ENCODE measurements at places on chromosomes 4 and X. TPM values are rescaled to one million over a fixed set of nuclear protein-coding genes. Genes with fewer than 3 reads are reported as not detected.

- H3K27me3 ChIP-seq = no peaks in the 10 kb centered on the region
- no peak for DNase-seq
- no peaks in the 10 kb centered on the region for H3K4me1 ChIP-seq
- H3K36me3 ChIP-seq = no peaks in the 10 kb centered on the region
- H3K4me3 ChIP-seq = no peak overlapping the region
These were observed 22.2 kb upstream of the GTPBP6 start for GRCh38 chrX:340641-341423.

DNA sequence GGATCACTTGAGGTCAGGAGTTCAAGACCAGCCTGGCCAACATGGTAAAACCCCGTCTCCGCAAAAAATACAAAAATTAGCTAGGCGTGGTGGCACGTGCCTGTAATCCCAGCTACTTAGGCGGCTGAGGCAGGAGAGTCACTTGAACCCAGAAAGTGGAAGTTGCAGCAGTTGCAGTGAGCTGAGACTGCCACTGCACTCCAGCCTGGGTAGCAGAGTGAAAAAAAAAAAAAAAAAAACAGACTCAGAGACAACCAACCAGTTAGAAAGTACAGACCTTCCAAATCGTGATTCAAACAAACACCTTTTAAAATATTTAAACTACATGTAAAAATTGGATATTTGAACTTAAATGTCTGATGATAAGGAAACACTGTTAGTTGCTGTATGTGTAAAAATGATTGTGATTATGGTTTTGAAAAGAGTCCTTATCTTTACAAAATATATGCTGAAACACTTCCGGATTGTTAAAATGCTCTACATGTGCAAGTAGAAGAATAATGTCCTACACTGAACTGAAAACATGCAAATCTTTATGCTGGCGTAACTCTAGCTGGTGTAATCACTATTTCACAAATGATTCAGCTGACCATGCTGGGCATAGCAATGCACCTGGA is 37.8 kb downstream of the SH3KBP1 start:
- no peak for DNase-seq
- H3K4me1 ChIP-seq = peaks cover 23% of the 10 kb centered on the region
- no peaks in the 10 kb centered on the region for H3K27me3 ChIP-seq
- H3K36me3 ChIP-seq = no peaks in the 10 kb centered on the region
- no peak overlapping the region for H3K27ac ChIP-seq
- no peak overlapping the region for H3K4me3 ChIP-seq

DNA sequence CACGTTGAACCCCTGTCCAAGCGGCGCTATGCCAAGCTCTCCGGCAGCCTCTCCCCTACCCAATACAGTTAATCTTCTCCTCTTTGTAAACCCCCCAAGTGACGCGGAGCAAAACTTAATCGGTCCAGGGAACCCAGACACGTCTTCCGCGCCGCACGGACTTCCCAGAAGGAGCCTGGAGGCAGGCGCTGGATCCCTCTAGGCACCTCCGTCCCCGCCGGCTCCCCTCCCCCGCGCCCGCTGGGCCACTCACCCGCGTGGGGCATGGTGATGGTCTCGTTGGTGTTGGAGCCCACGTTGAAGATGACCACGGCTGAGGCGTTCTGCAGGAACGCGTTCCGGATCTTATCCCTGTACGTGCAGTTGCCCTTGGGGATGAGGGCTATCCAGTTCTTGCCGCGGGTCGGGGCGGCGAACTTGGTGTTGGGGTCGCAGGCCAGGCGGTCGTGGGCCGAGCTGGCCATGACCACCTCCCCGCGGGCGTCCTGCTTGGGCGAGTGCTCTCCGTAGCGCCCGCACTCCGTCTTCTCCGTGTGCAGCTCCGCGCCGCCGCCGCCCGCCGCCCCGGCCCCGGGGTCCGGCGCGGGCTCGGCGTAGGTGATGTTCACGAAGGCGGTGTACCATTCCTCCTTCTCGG is 1.1 kb downstream of the RNF150 start:
- no peaks in the 10 kb centered on the region for H3K36me3 ChIP-seq
- no peaks in the 10 kb centered on the region for H3K27me3 ChIP-seq
- DNase-seq = no peak
- no peaks in the 10 kb centered on the region for H3K4me1 ChIP-seq

DNA sequence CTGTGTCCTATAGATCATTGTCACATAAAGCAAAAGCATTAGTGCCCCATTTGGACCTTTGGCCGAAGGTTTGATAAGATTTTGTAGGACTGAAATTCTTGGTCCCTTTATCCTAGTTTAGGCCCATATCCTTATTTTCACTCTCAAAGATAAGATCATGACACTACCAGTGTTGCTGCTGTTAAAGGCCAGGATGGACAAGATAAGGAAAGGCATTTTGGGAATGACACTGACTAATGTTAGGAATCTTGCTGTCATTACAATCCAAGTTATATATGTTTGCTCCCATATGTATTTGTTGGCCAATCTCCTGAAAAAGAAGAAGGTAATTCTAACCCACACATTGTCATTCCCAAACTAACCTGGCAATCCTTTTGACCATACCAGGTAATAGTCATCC is 101.3 kb upstream of the VAMP7 start:
- H3K4me3 ChIP-seq = no peak overlapping the region
- no peak for DNase-seq
- H3K27me3 ChIP-seq = no peaks in the 10 kb centered on the region
- H3K36me3 ChIP-seq = no peaks in the 10 kb centered on the region
- no peaks in the 10 kb centered on the region for H3K4me1 ChIP-seq

Gene IL2RG
- 323 TPM for total RNA-seq

DNA sequence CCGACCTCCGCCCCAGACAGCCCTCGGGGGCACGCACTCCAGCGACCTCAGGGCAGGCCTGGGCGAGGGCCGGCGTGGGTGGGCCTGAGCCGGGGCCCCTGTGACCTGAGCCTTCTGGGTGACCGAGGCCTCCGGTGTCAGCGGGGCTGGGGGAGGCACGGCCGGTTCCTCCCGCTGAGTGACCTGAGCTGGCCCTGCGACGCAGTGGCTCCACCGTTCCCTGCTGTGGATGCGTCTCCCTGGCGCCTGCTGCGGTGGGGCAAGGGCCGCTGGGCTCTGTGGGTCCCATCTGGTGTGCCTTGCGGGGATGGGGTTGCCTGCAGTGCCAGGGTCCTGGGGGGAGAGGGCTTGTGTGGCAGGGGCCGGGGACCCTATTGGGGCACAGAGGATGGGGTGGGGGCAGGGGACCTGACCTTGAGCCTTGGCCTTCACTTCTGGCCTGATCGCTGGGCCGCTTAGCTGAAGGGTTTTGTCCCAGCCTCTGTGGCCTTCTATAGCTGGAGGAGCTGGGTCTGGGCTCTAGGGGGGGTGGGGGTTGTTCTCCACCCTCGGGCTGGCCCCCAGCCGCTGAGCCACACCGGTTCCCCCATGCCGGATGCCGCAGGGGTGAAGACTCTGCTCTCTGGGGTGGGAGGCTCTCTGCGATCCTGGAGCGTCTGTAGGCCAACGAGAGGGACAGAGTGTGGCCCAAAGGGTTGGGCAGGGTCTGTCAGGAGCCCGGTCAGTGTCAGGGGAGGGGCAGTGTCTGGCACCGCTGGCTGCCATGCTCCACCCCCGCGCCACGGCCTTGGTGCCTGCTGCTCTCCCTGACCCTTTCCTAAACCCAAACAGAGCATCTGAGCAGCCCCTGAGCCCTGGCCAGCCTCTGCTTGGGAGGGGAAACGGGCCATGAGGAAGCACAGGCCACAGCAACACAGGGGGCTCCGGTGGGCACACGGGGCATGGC is 2.3 kb downstream of the NAT8L start:
- H3K27ac ChIP-seq = no peak overlapping the region
- DNase-seq = no peak
- H3K4me3 ChIP-seq = no peak overlapping the region
- H3K4me1 ChIP-seq = no peaks in the 10 kb centered on the region

- H3K27me3 ChIP-seq = no peaks in the 10 kb centered on the region
- H3K36me3 ChIP-seq = no peaks in the 10 kb centered on the region
- H3K27ac ChIP-seq = no peak overlapping the region
- no peak for DNase-seq
- peaks cover 4% of the 10 kb centered on the region for H3K4me1 ChIP-seq
These were observed 28.5 kb upstream of the TSR2 start for GRCh38 chrX:54411732-54412131.

DNA sequence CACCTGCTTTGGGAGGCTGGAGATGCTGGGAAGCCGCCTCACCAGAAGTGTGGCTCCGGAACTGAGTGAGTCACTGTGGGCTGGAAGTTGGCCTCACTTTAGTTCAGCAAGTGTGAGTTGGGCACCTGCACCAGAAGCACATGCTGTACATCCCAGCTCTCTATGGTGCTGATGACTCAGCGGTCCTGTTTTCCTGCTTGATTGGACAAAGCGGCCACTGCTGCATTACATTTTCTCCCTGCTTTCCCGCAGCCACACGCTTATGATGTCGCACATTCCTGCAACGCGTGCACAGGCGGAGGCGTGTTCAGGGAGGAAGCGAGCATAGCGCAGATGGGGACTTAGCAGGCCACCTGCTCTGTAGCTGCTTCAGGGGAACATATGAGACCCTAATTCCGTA is 26.7 kb upstream of the CLDN34 start:
- H3K36me3 ChIP-seq = no peaks in the 10 kb centered on the region
- no peaks in the 10 kb centered on the region for H3K4me1 ChIP-seq
- H3K4me3 ChIP-seq = no peak overlapping the region
- no peaks in the 10 kb centered on the region for H3K27me3 ChIP-seq
- no peak overlapping the region for H3K27ac ChIP-seq
- DNase-seq = no peak

DNA sequence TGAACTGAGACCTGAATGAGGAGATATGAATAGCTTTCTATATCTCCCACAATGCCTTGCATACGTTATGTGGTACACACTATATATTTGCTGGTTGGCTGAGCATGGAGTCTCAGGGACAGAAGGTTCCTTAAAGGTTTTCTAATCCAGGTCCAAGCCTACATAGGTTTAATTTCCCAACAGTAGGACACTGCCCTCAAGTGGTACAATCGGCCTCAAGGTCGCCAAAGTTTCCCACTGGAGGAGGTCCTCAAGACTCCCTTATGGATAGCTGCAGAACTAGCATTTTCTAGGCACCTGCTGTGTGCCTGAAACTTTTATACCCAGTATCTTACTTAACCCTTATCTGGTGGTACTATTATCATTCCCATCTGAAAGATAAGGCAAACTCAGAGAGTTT is 21.0 kb upstream of the EFNB1 start:
- H3K27me3 ChIP-seq = no peaks in the 10 kb centered on the region
- DNase-seq = no peak
- H3K4me3 ChIP-seq = no peak overlapping the region
- H3K27ac ChIP-seq = no peak overlapping the region
- H3K4me1 ChIP-seq = no peaks in the 10 kb centered on the region

GRCh38 chrX:134481339-134481738 is 21.4 kb downstream of the HPRT1 start:
- no peaks in the 10 kb centered on the region for H3K4me1 ChIP-seq
- H3K27me3 ChIP-seq = no peaks in the 10 kb centered on the region
- H3K36me3 ChIP-seq = no peaks in the 10 kb centered on the region
- no peak for DNase-seq

Gene NMU
- total RNA-seq = not detected
